Lung (tissue), 17 donors: ENCODE measurements at places on chromosomes 4 and X. TPM values are rescaled to one million over a fixed set of nuclear protein-coding genes. Genes with fewer than 3 reads are reported as not detected.

GRCh38 chrX:146863566-146863965 lies 49.0 kb upstream of the CXorf51A start:
- no peaks in the 10 kb centered on the region for H3K27me3 ChIP-seq
- H3K4me3 ChIP-seq = no peak overlapping the region
- DNase-seq = no peak
- no peaks in the 10 kb centered on the region for H3K4me1 ChIP-seq

DNA sequence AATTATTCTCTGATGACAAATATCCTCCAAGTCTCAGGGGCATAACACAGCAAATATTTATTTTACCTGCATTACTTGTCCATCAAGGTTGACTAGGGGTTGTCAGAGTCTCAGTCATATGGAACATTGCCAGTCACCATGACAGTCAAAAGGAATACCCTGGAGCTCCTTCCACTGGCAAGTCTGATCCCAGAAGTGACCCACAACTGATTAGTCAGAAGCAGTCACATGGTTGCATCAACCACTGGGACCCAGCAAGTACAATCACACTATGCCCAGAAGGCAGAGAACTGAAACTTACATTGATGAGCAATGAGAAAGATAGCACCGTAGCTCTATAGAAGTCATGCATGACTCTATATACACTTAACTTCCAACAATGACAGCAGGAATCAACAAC lies 41.9 kb upstream of the SOD3 start:
- H3K36me3 ChIP-seq = no peaks in the 10 kb centered on the region
- DNase-seq = no peak
- H3K27ac ChIP-seq = no peak overlapping the region
- H3K4me1 ChIP-seq = no peaks in the 10 kb centered on the region

DNA sequence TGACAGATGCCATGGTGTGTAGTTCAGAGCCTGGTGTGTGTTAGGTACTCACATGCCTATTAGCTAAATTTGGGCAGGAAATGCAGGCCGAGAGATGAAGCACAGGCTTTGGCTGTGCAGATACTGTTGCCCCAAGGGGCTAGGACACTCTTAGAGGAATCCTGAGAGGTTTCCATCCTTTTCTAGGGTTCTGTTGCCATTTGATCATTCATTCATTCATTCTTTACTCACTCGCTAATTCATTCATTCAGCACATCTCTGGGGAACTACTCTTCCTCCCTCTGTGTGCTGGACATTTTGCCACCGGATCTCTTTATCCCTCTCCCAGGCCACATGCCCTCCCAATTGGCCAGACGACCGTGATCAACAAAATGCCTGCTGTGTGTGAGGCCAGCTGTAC lies 43.9 kb upstream of the NSG1 start:
- no peaks in the 10 kb centered on the region for H3K4me1 ChIP-seq
- DNase-seq = no peak
- H3K4me3 ChIP-seq = no peak overlapping the region

The SSX2B gene
- total RNA-seq = not detected

The SPATA4 gene
- 4.1 TPM for total RNA-seq

The HTRA3 gene
- 18.6 TPM for total RNA-seq
